ENCODE measurements at places on chromosomes 4 and X.

DNA sequence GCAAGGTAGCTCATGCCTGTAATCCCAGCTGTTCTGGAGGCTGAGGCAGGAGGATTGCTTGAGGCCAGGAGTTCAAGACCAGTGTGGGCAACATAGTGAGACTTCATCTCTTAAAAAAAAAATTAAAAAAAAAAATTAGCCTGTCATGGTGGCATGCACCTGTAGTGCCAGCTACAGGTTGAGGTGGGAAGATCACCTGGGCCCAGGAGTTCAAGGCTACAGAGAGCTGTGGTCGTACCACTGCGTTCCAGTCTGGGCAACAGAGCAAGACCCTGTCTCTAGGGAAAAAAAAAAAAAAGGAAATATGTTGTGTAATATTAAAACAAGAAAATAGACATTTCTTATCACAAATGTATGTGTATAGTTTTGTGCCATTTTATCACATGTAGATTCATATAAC lies 97.8 kb downstream of the LARP1B start:
- DNase-seq = no peak

GRCh38 chrX:44240036-44240435 lies 103.4 kb downstream of the EFHC2 start:
- DNase-seq = no peak

DNA sequence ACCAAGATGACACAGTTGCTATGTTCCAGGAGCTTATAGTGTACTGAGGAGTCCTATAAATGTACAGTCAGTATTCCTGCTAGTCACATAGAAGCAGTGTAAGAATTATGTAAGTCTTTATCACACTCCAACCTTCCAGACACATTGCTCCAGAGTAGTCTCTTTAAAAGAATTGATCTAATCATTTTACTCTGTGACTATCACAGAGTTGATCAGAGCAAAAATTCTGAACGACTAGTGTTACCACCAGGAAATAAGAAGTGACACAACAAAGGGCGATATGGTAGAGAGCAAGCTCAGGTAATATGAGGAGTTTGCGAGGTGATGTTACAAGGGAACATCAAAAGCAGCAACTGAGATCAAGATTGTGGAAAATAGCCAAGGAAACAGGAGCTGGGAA lies 9.0 kb upstream of the HPF1 start:
- no peak for DNase-seq

DNA sequence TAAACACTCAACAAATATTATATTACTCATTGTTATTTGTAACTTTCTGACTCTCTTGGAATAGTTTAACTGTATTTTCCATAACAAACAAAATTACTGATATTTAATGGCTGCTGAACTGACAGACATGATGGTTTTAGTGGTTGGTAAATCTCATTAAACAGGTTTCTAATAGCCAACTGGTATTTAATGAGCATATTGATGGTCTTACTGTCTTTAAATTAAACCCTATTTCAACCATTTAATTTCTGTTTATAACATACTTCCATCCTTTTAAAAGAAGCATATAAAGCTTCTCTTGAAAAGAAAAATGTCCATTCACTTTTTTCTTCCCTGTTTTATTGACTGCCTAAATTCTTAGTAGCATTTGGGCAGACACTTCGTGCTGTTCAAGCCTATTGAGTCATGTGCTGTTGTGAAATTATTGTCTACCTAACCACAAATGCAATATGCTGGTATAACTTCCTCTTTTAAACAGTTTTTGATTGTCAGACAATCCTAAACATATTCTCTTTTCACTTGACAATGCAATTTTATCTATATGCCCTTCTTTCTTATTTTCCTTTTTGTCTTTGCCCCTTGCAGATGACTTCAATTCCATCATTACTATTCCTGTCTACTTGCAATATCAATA lies 163.9 kb upstream of the SLC7A11 start:
- no peak for DNase-seq

- DNase-seq = no peak
These were observed 27.0 kb upstream of the BANK1 start for GRCh38 chr4:101763576-101763975.

GRCh38 chrX:46704767-46705386 lies 54.0 kb downstream of the SLC9A7 start:
- DNase-seq = no peak

Data from SK-N-MC (cell line).